Stimulated activated CD4-positive, alpha-beta T cell treated with anti-CD3 and anti-CD28 coated beads, Interleukin-4, amount 100 ng/mL, for 48 hours (primary cell): ENCODE measurements at places on chromosomes 4 and X.
A peak's percentile ranks its signal among the peaks of the same experiment; 100 is the strongest.

GRCh38 chr4:182447767-182448280 lies 204.6 kb downstream of the TENM3 start:
- DNase-seq: peak; percentile 0

DNA sequence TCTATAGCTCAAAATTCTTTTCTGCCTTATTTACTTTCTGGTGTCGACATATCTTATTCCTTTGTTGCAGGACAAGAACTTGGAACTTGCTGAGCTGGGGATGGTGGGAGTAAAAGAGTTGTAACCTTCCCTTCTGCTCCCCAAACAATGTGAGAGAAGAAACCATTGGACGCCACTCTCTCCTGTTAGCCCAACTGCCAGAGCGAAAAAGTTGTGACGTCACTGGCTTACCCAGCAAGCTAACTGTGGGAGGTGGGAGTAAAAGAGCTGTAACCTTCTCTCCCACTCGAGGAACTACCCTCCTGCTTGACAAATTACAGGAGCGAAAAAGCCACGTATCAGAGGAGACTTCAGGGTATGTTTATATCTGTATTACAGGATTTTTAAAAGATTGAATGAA lies 90.0 kb upstream of the PCDH10 start:
- no peak for DNase-seq

DNA sequence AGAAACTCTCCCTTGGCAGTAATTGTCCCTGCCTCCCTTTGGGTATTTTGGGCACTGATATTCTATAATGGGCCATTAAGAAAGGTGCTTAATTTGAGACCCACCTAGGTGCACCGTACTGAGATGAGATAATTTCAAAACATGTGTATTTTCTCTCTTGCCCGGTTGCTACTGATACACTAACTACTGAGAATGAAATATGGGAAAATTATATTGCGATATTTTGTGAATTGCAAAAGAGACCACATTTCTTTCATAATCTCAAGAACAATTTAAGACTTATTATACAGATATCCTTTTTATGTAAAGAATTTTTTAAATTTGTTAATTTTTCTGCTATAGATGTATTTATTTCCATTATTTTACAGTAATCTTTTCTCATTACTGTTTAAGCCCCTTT lies 284.9 kb downstream of the ADGRL3 start:
- no peak for DNase-seq

- DNase-seq: no peak
These were observed 192.8 kb downstream of the CCNG2 start for GRCh38 chr4:77349796-77350195.

- peak; percentile 72 for DNase-seq
These were observed 482 bp downstream of the RNF4 start for GRCh38 chr4:2469192-2469984.

GRCh38 chr4:829291-829690 lies 3.4 kb upstream of the CPLX1 start:
- DNase-seq: no peak

- no peak for DNase-seq
These were observed 609.2 kb downstream of the SPOCK3 start for GRCh38 chr4:166625018-166625637.

DNA sequence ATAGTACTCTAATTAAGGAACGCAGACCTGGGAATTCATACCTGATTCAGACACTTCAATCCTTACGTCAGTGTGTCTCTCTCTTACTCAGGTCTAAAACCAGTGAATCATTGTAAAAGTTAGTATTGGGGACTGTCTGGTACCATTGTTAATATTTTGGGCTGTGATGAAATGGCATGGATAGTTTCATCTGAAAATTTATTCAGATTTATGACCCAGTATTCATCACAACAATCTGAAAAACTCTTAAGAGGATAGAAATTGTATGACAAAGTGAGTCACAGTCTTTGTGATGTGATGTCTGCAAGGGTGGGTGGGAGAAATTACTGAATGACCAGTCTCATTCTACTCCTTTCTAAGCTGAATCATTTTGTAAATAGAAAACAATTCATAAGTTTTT lies 10.3 kb downstream of the FGF2 start:
- DNase-seq: no peak

DNA sequence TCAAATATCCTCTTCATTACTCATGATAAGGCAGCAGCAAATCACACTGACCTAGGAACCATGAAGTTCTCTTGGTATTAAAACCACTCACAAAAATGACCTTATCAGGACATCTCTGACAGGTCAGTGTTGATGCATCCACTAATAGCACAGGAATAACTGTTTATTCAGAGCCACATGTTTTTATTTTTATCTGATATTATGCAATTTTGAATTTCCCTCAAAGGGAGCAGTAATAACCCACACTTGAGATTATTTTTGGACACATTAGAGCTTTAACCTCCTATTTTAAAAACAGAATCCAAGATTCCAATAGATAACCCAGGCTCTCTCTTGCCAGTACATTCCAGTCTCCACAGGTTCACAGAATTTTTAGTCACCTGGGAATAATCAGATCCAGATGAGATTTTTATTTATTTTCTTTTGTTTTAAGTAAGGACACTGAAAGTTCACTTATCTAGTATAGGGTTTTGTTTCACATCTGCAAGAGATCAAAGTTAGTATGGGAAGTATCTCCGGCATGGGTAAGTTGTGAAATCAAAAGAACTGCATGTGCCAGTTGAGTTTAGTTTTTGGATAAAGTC lies 36.3 kb upstream of the MYOZ2 start:
- no peak for DNase-seq

DNA sequence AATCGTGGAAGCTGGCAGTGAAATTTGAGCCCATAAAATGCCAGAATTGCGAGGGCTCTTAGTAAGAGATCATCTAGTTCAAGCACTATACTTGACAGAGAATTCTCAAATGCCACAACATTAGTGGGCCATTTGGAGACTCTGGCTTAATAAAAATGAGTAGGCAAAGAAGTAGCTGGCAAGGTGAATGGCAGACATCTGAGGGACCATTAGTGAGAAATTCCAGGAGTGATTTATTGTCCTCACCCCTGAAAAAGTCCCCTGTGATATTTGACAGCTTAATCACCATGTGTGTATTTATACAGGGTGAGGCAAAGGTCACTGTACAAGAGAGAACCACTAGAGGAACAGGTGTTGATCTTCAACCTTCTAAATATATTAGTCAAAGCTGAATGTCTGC lies 207.5 kb downstream of the CHRDL1 start:
- no peak for DNase-seq

GRCh38 chr4:55979562-55979961 lies 30.8 kb downstream of the CEP135 start:
- no peak for DNase-seq

DNA sequence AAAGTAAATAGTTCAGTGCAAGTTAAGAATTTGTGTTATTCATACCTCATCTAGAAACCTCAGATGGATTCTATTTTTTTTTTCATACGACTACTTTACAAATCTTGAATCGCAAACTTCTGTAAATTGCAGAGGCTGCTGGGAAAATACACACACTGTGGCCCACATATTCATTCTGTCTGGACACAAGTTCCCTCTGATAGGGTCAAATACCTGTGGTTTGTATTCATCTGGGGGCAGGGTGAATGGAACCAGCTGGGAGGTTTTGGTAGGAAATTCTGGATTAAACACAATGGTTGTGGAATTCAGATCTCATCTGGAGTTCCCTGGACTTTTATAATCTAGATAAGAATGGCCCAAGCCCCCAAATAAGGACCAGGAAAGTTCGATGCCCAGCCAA lies 56.2 kb downstream of the SPATA18 start:
- DNase-seq: no peak

GRCh38 chrX:102672856-102673255 lies 21.6 kb downstream of the GPRASP1 start:
- DNase-seq: no peak

DNA sequence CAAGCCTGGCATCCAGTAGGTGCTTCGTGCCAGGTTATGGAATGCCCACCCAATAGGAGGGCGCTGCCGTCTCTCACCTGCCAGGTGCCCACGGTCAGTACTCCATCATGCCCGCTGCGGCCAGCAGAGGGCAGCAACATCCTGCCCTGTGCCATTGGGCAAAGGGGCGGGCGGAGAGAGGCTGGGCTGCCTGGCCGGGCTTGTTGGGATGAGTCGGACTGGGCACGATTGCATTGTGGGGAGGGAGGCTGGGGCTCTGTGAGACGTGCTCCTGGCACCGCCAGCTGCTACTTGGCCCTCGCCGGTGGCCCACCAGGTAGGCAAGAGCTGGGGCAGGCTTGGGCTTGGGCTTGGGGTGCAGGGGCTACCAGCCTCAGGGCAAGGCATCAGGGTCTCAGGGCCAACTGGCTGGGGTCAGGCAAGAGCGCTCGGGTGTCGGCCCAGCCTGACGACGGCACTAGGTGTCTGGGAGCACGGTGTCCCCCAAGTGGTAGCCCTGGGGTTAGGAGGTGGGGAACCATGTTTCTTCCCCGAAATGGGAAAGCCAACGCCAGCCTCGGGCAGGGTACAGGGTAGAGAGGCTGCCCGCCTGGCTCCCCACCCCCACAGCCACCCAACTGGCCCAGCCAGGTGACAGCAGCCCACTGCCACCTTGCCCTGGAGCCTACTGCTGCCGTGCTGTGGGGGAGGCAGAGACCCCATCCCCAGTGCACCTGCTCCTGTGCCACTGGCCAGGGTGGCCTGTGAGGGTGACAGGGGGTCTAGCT lies at the start of gene PLXNB3:
Gene PLXNB3, plus strand, starts transcription at position 261 of the 767 bp plus-strand sequence. CDS start 1,287 bp downstream, outside the sequence.
- peak; percentile 68 for DNase-seq

DNA sequence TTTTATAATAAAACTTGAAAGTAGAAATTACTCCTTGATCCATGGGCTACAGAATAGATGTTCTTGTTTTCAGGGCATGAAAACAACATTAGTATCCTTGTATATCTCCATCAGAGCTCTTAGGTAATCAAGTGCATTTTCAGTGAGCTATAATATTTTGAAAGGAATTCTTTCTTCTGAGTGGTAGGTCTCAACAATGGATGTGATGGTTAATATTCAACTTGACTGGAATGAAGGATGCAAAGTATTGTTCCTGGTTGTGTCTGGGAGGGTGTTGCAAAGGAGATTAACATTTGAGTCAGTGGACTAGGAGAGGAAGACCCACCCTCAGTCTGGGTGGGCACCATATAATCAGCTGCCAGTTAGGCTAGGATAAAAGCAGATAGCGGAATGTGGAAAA lies 100.1 kb downstream of the LCORL start:
- no peak for DNase-seq

- no peak for DNase-seq
These were observed 58.5 kb downstream of the TENM3 start for GRCh38 chr4:182301736-182302135.

- no peak for DNase-seq
These were observed 263.6 kb downstream of the HS3ST1 start for GRCh38 chr4:11165052-11165451.

- no peak for DNase-seq
These were observed 40.5 kb downstream of the RBPJ start for GRCh38 chr4:26361297-26361696.

DNA sequence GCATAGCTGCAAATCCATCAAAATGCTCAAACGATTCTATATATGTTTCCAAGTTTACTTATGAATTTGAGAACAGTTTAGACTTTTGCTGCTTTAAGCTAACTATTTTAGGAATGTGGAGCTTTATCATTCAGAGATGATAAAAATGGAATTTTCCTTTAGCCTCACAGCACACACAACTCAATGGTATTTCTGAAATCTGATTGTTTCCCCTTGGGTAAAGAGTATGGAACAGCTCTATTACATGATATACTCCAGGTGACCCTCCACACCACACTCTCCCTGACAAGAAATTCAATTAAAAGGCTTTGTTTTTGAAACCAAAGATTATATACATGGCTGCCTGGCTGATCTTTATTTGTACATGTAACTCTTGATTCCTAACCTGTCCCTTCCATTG lies 120.0 kb downstream of the LUZP4 start:
- no peak for DNase-seq

DNA sequence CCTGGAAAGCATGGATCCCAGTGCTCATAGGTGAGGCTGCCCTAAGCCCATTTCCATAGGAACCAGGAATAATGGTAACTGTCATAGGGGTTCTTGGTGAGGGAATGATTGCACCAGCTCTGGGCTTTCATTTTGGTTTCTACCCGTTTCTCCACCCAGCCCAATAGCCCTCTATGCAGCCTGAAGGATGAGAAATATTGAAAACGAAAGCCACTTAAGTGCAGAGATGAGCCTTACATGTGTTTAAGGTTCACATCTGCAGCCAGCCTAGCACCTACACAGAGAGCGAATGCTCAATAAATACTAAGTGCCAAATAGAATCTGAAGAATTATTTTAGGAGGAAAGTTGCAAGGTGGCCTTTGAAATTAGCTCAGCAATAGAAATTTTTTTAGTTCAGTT lies 60.4 kb downstream of the MCF2 start:
- no peak for DNase-seq

- no peak for DNase-seq
These were observed 26.6 kb downstream of the VSIG4 start for GRCh38 chrX:66013194-66013816.

DNA sequence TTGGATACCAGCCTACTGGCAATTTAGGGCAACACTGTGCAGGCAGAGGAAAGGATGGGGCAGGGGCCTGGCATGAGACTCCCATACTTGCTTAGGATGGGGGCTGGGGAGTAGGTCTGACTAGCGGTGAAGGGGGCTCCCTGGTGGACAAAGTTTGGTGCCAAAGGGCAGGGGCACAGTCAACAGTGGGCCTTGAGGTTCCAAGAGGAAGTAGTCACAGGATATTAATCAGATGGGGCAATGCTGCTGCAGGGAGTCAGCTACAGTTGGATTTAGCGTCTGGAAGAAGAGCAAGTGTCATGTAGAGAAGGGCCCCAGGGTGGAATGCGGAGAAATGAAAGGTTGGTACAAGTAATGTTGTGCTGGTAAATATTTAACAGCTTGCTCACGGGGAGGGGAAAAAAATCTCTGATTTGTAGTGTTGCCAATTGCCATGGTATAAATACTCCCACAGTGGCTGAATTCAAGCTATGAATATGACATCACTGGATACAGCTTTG lies 139.4 kb downstream of the PJA1 start:
- DNase-seq: no peak

GRCh38 chr4:123017636-123018395 lies 95.4 kb upstream of the NUDT6 start:
- DNase-seq: no peak

DNA sequence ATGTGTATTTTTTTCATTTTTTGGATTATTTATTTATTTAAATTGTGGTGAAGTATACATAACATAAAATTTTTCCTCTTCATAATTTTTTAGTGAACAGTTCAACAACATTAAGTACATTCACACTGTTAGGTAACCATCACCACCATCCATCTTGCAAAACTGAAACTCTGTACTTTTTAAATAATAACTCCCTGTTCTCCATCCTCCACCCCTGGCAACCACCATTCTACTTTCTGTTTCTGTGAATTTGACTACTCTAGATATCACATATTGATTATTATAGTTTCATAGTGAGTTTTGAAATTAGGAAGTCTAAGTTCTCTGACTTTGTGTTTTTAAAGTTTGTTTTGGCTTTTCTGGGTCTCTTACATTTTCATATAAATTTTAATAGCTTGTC lies 89.3 kb upstream of the STX18 start:
- no peak for DNase-seq

DNA sequence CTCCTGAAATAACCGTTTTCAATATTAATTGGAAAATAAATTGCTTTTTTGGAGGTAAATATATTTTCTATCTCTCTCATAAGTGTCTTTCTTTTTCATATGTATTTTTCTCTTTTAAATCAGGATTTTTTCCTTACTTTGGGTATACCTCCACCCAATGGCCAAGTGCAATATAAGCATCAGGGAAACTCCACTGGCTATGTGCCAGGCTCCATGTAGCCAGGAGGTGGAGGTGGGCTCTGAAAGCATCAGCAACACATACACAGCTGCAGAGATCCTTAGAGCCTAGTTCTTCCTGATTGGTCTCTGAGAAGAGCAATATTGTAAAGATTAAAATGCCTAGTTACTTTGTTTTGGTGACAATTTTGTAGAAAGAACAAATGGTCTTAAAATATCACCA lies 3.4 kb downstream of the GABRA2 start:
- DNase-seq: no peak

- no peak for DNase-seq
These were observed 787 bp upstream of the TMSB15A start for GRCh38 chrX:102517326-102517725.
